Sigmoid colon (tissue), 7 donors: ENCODE measurements at places on chromosomes 5 and 9. TPM values are rescaled to one million over a fixed set of nuclear protein-coding genes. Genes with fewer than 3 reads are reported as not detected.

The ZNF483 gene
- total RNA-seq: 20.3 TPM

- DNase-seq: no peak
These were observed 50.8 kb upstream of the TPD52L3 start for GRCh38 chr9:6277417-6277816.

The RICTOR gene
- 38.2 TPM for total RNA-seq

DNA sequence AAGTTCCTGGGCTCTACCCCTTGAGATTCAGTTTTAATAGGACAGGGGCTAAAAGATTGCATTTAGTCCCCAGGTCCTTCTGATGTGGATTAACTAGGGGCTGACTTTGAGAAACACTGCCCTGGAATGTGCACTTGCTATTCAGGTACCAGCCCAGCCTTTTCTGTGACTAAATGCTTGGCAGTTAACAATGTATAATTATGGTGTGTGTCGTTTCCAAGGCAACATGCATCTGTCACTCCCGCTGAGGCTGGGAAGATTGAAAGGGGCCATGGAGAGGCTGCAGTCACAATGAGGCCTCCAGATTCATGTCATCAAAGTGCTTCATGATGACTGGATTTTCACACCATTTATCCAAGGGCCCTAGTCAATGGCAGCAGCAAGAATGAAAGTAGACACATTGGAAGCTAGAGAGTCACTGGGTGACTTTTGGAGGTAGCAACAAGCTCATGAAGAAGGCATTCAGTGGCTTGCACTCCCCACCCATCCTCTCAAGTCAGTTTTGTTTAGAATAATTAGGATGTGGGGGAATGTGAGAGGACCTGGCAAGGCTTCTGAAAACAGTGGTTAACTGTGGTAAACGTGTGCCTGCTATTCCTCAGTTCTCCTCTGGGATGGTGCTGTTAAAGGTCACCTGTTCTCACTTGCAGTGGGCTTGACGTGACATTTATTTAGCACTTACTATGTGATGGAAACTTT is 28.3 kb downstream of the RAI14 start:
- DNase-seq: no peak

The FCN2 gene
- not detected for total RNA-seq

- DNase-seq: no peak
These were observed 31.2 kb downstream of the CDK7 start for GRCh38 chr5:69265931-69266330.

The NRG2 gene
- 6.4 TPM for total RNA-seq

DNA sequence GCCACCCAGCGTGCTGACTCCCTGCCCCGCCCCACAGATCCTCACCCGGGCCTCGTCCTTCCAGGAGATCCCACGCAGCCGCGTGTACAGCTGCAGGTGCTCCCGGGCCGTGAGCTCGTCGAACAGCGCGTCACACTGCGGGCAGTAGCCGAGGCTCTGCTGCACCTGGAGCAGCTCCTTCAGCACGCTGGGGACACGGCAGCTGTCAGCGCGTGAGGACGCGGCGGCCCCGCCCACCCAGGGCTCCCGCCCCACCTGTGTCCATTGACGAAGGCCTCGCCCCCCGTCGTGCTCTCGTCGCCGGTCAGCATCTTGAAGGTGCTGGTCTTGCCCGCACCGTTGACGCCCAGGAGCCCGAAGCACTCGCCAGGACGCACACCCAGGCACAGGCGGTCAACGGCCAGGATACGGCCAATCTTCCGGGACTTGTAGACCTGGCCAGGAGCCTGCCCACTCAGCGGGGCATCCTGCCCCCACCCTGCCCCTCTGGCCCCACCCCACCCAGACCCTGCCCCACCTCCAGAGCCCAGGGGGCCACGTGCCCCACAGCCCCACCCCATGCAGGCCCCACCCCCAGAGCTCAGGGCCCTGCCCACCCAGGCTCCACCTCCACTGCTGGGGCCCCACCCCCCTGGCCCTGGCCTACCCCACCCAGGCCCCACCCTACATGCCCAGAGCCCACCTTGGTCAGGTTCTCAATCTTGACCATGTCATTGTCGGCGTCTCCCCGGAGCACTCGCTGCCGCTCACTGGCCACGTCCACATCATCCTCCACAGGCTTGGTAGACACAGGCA is 13.8 kb upstream of the CLIC3 start:
- DNase-seq: no peak

DNA sequence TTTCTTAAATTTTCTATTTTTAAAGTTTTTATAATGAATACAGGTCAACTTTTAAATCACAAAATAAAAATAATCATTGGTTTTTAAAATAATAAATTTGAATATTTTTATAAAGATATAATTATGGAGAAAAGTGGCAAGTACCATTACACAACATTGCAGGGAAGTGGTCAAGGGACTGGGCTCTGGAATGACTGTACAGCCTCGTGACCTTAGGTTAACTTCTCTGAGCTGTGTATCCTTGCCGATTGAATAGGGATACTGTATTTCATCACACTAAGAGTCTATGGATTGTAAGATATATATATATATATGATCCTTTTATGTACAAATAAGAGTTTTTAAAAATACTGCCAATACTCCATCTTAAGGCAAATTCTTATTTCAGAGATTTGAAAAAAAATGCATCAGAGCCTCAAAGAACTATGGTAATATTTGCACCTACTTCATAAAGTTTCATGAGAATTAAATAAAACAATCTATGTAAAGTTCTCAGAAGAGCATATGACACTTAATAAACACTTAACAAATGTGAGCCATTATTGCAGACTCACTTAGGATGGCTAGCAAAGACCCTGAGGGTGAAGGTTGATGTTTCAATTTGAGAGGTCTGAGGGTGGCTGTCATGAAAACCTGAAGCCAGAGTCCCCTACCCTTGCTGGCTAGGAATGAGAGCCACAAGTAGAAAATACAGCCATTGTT is 136.5 kb downstream of the CCDC192 start:
- DNase-seq: no peak

- DNase-seq: no peak
These were observed 55.5 kb upstream of the SPATA31C2 start for GRCh38 chr9:88193766-88194165.

The CRB2 gene
- total RNA-seq: 0.14 TPM

- DNase-seq: no peak
These were observed 37.3 kb upstream of the UBE2D2 start for GRCh38 chr5:139523635-139524445.

The C1QTNF2 gene
- 2.5 TPM for total RNA-seq

DNA sequence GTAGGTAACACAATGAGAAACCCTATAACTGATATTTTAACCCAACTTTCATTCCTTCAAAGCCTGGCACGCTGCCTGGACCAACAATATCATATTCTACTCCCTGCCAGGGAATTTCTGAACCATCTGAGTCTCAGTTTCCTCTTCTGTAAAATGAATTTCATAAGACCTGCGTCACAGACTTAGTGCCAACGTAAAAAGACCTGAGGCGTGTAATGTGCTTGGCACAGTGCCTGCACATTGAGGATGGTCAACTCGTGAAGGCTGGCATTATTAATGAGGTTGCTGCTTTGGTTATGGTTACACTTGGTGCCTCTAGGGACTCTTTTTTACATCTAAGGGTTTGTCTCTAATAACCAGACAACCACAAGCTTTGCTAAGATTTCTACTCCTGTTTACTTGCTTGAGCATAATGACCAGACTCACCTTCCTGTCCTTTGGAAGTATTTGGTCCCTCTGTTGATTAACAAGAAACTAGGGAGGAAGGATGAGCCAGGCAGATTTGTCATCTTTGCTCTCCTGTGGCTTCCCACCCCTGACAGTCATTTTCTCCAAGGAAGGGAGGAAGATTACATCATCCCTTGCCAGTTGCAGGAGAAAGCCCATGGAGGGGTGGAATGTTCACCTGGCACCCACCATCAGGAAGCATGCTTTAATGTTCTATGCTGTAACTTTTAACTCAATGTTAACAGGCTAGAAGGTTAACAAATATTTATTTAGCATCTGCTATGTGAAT is 79.0 kb downstream of the PAPPA start:
- DNase-seq: no peak

- DNase-seq: peak; percentile 95
These were observed at the start of gene CNTRL for GRCh38 chr9:121074370-121075250. CNTRL (plus strand) TSS chr9:121074955; CDS start chr9:121088327, 13,372 bp downstream.

The ANKRD18A gene
- 0.14 TPM for total RNA-seq

DNA sequence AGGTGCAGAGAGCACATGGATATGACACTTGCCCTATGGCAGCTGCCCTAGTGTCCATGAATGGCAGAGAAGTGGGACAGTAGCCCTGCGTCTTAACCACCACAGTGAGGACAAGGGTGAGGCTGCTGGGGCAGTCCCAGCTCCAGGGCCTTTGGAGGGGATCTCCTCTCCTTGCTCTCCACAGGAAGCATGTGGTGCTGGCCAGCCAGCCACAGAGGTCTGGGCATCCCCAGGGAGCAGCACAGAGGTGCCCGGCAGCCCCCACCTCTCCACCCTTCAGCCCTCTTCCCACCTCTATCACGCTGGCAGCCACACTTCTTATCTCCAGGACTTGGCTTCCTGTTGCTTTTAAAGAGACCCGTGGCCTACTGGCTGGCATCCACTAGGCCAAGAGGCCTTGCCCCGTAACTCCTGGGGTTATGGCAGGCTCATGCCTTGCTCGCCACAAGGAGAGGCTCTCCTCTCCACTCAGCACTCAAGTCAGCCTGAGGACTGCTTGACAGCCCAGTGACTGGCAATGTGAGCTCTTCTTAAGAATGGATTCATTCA is 21.9 kb downstream of the CSF2 start:
- no peak for DNase-seq

DNA sequence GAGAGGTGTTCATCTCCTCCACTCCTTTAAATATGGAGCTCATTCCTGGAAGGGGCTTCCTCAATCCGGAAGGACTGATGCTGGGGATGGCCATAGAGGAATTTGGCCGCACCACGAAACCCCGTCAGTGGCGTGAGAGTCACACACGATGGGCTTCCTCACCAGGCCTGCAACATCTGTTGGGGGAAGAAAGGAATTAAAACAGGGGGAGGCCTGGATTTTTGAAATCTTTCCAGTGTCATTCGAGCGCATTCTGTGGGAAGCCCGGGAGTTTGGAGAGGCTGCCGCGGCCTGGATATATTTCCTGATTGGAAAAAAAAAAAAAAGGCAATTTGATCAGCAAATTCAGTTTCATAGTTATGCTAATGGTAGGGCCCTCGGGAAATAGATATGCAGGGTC is 76.3 kb upstream of the ORM1 start:
- DNase-seq: no peak

- DNase-seq: no peak
These were observed 19.6 kb downstream of the QSOX2 start for GRCh38 chr9:136225748-136226679.

DNA sequence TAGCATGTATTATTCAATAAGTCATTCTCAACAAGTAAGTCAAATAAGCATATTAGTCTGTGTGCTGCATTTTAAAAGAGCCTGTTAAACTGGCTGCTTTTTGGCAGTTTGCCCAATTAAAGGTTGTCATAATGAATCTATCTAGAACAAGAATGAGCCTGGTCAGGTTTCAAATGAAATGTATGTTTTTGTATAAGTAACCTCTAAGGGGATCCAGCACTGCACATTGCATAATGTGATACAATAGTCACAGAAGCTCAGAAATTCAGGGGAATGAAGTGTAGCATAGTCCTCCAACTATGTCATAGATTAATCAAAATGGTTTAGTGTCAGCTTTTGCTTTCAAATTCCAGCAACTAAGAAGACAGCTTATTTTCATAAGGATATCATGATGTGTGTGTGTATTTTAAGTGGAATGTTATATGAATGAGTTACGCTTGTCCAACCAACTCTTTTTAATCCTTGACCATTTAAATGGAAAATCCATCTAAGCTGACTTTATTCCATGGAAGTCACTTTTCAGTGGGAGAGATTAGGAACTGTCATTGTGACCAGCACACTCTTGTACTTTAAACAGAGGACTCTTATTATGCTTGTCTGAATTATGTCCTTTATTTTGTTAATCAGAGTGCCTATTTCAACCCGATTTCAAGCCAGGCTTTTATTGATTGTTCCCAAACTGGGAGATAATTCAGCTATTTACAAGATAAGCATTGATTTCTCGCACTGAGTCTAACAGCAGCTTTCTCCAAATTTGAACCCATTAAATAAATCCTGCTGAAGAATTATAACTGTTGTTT is 283.9 kb upstream of the ADAMTSL1 start:
- DNase-seq: no peak

The IGIP gene
- total RNA-seq: 28.0 TPM

DNA sequence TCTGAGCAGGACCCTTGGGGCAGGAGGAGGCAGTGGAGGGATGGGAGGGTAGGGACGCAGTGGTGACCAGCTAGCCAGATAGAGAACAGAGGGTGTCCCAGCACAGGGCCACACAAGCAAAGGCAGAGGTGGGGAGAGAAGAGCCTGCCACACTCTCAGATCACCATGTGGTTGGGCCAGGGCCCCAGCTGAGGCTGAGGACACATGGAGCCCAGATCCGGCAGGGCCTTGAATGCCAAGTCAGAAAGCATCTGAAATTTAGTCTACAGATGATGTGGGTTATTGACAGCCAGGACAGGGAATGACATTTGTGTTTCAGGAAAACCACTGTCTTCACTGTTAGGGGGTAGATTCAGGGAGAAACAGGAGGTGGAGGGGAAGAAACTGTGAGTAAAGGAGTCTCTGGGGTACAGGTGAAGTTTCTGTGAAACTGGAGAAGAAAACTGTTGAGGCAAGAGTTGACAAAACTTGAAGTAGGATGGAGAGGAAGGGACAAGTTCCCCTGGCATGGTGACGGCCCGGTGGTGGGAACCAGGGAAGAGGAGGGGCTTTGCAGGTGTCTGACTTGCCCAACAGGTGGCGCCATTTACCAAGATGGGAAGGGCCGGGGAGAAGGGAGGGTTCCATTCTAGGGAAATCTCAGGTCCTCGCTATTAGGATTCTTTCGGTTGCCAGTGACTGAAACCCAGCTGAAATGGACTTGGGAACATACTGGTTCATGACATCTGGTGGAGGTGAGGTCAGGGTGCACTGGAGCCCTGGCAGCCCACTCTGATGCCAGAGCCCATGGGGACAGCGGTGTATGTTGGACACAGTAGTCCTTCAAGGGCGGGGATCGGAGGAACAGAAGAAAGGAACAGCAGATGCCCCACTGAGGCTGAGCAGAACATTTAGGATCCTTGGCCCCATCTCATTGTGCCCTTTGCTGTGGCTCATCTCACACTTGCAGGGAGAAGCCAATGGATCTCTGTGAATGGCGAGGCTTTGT is 100.1 kb downstream of the KCNIP1 start:
- DNase-seq: peak; percentile 62

The POLR3G gene
- 5.8 TPM for total RNA-seq

GRCh38 chr5:172543484-172544298 is 89.4 kb upstream of the SH3PXD2B start:
- peak; percentile 30 for DNase-seq

The TAL2 gene
- not detected for total RNA-seq

GRCh38 chr5:135565725-135566421 is 12.9 kb downstream of the CXCL14 start:
- peak; percentile 74 for DNase-seq
